Left renal cortex interstitium (tissue), 4 donors: ENCODE measurements at places on chromosomes 1 and 21.

- no peak for DNase-seq
These were observed 50.1 kb downstream of the CRP start for GRCh38 chr1:159664247-159664646.

DNA sequence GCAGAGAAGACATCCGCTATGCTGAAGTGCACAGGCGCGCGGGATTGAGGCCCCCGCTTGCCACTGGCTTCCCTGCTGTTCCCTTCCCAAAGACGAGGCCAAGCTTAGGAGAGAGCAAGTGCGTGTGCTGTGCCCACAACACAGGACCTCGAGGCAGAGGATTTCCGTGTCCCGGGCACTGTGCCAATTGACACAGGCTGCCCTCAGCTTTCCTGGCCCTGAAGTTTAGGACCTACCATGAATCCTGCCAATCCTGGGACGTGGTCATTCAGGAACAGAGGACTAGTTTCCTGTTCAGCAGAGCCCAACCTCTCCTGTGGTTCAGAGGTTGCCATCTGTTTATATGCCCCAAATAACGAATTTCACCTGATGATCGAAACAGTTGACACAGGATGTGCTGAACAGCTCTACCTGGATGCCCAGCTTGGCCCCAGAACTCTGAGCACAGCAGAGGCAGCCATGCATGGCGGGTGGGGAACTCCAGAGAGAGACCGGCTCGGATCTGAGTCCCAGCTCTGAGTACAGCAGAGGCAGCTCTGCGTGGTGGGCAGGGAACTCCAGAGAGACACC lies 22.0 kb downstream of the SLC37A1 start:
- DNase-seq = no peak

- DNase-seq = no peak
These were observed 39.4 kb upstream of the FAM3B start for GRCh38 chr21:41277196-41277595.

GRCh38 chr1:118122234-118123004 lies 62.6 kb downstream of the SPAG17 start:
- no peak for DNase-seq

DNA sequence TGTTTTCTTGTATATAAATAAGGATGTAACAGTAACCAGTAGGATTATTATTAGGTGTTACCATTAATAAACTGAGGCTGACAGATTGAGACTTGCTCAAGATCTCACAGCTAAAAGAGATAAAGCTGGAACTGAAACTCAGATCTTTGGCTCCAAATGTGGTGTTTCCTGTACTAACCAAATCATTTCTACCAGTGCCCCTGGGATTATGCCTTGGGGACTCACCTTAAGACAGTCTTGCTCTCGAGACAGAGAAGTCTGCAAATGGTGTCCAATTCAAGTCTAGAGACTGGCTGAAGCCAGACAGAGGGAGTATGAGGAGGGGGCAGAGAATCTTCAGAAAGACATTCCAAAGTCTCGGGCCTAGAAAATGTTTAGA lies 593 bp upstream of the CD53 start:
- no peak for DNase-seq

GRCh38 chr1:65025794-65026193 lies 59.4 kb upstream of the JAK1 start:
- no peak for DNase-seq

- DNase-seq = no peak
These were observed 524.5 kb downstream of the MATN1 start for GRCh38 chr1:30198795-30199403.
